ENCODE measurements at places on chromosomes 5 and 9.

DNA sequence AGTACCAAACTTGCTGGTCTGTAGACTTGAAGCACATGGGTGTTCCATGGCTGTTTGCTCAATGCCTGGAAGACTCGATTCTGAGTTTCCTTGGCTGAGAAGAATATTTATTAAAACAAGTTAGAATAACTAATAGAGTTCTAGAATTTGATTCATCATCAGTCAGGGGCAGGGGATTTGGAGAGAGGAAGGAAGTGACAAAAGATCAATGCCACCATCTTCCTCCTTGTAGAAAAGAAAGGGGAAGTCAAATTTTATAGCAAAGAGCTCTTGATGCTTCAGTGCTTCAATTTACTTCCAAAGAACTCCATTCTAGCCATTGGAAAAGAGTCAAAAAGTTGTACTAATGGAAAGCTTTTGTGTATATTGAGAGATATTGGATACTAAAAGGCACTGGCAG, 236.3 kb downstream of the MCTP1 start:
- DNase-seq, result no peak

DNA sequence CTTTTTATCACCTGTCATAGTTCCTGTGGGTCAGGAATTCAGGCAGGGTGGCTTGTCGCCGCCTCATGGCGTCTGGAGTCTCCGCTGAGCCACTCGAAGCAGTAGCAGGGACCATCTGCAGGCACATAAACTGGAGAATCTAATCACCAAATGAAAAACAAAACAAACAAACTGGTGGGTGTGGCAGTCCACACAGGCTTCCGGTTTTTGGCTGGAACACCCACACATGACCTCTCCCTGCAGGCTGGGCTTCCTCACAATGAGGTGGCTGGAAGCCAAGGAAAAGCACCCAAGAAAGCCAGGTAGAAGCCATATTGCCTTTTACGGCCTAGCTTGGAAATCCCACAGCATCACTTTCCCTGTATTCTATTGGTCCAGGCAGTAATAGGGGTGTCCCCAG, 197.0 kb downstream of the SYK start:
- no peak for DNase-seq

GRCh38 chr5:132069561-132069960, 4.0 kb upstream of the CSF2 start:
- DNase-seq, result no peak

- no peak for DNase-seq
Measured at GRCh38 chr9:124122813-124123462, 111.4 kb downstream of the LHX2 start.

- no peak for DNase-seq
Measured at GRCh38 chr9:123834218-123834888, 95.6 kb downstream of the DENND1A start.

GRCh38 chr5:178291969-178292825, 59.6 kb upstream of the PHYKPL start:
- DNase-seq, result no peak

DNA sequence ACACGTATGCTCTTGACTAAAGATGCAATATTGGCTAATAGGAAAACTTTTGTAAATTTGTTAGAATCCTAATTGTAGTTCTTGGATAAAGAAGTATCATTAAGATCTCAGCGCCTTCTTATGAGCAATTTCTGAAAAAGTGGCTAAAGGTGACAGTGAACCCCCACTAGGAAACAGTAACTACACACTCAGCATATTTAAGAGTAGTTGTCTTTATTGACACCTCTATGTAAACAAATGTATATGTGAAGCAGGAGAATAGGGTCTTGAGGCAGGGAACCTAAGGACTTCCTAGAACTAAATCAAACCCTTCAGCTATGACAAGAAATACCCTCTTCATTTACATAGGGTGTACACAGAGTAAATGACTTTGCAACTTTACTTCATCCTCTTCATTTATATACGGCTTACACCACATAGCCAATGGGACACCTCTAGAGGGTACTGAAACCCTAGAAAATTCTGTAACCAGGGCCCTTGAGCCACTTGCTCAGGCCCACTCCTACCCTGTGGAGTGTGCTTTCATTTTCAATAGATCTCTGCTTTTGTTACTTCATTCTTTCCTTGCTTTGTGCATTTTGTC, 2.8 kb downstream of the NIPSNAP3A start:
- no peak for DNase-seq

- no peak for DNase-seq
Measured at GRCh38 chr9:110330484-110331105, 7.1 kb downstream of the TXNDC8 start.

DNA sequence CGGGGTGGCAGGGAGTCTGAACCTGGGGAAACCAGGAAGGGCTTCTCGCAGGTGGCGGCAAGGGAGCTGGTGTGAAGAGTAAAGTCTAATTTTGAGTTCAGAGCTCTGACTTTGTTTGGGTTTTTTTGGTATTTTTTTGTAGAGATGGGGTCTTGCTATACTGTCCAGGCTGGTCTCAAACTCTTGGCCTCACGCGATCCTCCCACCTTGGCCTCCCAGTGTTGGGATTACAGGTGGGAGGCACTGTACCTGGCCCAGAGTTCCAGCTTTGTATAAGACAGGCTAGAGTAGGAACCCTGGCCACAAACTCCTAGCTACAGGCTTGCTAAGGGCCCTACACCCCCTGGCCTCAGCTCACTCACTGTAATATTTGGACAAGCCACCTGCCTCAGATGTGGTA, 105.1 kb upstream of the SARDH start:
- no peak for DNase-seq

- DNase-seq, result no peak
Measured at GRCh38 chr9:38066914-38067858, 1.8 kb downstream of the SHB start.

DNA sequence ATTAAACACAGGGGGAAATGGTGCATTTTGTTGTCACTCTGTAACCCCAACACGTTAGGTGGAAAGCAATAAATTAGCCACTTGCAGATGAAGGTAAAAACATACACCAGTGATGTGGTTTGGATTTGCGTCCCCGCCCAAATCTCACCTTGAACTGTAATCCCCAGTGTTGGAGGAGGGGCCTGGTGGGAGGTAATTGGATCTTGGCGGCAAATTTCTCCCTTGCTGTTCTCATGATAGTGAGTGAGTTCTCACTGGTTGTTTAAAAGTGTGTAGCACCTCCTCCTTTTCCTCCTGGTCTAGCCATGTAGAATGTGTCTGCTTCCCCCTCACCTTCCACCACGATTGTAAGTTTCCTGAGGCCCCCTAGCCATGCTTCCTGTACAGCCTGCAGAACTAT, 17.2 kb downstream of the EPB41L4A start:
- no peak for DNase-seq

DNA sequence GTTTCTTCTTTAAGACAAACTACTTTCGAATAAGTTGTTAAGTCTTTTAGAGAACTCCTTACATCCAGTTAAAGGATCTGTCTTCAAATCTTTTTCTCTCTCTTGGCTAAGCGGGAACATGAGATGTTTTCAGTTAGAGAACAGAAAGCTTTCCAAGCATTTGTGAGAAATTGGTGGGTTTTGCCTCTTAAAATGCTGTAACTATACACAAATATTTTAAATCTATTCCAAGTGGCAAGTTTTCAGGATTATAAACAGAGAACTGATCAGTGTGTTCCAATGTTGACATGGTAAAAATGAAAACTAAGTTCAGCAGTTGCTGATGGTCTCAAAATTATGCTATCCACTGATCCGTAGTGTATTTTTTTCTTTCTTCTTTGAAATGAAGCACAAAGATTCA, 100.4 kb downstream of the EBF1 start:
- DNase-seq, result no peak

DNA sequence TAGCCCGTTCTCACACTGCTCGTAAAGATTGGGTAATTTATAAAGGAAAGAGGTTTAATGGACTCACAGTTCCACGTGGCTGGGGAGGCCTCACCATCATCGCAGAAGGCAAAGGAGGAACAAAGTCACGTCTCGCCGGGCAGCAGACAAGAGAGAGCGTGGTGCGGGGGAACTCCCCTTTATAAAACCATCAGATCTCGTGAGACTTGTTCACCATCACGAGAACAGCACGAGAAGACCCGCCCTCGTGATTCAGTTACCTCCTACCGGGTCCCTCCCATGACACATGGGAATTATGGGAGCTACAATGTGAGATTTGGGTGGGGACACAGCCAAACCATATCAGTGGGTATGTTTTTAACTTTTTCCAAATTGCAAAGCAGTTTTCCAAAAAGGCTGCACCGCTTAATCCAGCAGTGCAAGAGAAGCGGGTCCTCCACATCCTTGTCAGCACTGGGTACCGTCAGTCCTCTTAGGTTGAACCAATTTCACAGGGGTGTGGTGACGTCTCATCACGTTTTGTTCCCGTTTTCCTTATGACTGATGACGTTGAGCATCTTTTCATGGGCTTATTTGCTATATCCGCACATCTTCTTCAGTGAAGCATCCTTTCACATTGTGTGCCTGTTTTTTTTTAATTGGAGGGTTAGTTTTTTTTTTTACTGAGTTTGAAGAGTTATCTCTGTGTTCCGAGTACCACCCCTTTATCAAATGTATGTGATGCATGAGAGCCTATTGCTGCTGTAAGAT, 8.0 kb upstream of the FCN2 start:
- no peak for DNase-seq

DNA sequence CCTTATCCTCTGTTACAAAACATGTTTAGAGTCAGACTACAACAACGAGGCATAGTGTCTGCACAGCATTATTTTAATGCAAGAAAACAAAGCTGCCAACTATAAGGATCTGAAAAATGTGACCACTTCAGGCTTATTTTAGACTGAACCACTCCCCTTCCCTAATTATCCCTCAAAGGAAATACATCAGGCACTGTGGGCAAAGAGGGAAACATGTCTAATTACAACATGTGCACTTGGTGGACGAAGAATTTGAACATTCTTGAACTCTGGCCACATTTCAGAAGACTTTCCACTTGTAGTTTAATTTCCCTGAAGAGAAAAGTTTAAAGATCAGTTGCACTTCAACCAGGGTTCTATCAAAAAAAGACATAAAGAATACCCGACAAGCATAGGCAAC, 3.8 kb downstream of the MTMR12 start:
- no peak for DNase-seq

DNA sequence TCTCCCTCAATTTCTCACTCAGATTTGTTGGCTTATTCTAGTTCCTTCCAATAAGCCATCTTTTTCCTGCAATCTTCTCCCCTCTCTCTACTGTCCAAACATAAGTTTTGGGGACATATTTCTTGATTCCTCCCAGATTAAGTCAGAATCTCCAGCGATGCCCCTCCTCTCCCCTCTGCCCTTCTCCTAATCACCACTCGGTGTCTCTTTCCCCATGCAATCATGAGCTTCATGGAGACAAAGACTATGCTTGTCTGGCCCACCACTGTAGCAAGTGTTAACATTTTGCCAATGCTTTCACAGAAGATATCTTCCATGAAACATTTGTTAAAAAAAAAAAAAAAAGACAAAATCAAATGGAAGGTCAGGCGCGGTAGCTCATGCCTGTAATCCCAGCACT, 42.4 kb downstream of the PDE6A start:
- no peak for DNase-seq

DNA sequence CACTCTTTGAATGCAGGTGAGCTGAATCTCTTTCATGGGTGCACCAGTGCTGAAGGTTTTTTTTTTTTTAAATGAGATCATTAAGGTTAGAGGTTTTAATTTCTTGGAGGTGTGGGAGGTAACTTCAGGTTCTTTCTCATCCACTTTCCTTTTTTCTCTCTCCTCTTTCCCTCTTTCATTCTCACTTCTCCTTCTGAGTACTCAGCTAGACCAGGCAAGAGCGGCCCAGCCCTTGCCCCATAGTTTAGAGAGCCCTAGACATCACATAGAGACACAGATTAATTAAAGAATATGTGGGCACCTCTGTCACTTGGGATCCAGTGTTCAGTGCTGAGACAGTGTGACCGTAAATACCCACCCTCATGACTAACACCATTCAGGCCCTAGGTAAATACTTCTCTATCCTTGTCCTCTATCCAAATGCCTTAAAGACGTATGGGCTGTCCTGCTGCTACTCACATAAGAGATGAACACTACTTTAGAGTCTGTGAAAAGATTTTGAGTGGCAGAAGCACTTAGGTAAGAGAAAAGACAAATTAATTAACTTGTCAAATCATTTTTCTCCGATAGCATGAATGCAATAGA, 174.1 kb downstream of the TLE4 start:
- DNase-seq, result no peak

- DNase-seq, result no peak
Measured at GRCh38 chr9:5470122-5470521, 19.8 kb downstream of the CD274 start.

DNA sequence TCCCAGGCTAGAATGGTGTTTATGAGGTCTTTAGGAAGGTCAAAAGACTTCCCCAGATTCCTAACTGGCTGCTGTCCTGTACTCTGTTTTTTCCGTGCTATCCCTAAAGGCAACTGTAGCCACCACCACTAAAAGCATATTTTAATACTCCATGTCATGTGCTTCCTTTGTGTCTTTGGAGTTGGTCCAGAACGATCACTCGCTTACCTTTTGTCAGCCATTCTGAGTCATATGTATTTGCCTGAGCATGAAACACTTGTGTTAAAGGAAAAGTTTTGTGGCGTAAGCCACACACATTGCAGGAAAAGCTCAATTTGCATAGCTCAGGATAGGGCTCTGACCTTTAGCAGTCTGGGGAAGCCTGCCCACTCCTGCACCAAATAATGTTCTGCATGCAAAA, 299.6 kb downstream of the NTRK2 start:
- no peak for DNase-seq

DNA sequence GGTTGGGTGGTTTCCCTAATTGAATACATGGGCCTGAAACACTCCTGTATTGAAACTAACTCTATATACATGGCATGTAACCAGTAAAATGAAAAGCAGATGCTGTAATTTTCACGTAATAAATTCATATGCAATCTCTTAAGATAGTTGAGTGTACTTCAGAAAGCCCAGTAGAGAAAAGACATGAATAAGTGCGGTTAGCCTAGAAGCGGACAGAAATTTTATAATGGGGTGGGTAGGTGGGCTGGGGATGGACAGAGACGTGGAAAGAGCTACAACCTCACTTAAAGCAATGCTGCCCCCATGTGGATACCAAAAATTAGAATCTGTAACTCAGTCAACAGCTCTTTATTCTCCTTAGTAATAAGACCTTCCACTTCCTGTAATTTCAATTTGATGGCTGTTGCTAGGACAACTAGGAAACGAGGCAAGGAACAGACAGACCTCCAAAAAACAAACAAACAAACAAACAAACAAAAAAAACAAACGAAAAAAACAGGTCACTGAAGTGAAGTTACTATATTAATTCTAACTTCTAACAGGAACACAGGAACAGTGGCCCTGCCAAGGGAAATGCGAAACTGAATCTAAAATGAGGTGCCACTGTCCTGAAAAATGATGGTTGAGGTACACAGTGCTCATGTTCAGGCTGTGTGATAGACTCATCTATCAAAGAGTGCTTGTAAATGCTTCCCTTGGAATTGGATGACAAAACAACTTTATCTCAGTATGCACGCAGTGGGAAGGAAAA, 103.4 kb upstream of the GNA14 start:
- no peak for DNase-seq

- no peak for DNase-seq
Measured at GRCh38 chr5:172788771-172789686, 18.0 kb upstream of the DUSP1 start.

Data from stimulated activated naive CD8-positive, alpha-beta T cell treated with anti-CD3 and anti-CD28 coated beads, Interleukin-15, amount 100 ng/mL, for 72 hours (primary cell).